Posterior vena cava (tissue), 2 donors: ENCODE measurements at places on chromosomes 13 and 19. TPM values are rescaled to one million over a fixed set of nuclear protein-coding genes. Genes with fewer than 3 reads are reported as not detected.
A peak's percentile ranks its signal among the peaks of the same experiment; 100 is the strongest.

Gene NAPSA
- total RNA-seq = 0.37 TPM

Gene FAM216B
- total RNA-seq = not detected

GRCh38 chr13:110400786-110401533 is 93.9 kb downstream of the COL4A2 start:
- DNase-seq = no peak

DNA sequence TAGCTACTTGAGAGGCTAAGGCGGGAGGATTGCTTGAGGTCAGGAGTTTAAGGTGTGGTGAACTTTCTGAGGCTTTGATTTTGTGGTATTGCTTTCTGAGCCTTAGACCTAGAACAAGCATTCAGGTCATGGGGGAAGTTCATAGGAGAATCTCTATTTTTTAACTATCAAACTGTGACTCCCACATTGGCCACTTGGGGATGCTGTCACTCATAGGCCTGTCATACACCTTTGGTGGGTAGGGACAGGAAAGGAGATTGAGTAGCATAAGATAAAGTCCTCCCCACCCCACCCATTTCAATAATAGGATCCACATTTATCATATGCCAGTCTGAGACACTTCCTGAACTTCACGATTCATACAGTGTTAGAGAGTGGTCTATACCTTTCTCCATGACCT is 41.9 kb upstream of the PSG2 start:
- no peak for DNase-seq

DNA sequence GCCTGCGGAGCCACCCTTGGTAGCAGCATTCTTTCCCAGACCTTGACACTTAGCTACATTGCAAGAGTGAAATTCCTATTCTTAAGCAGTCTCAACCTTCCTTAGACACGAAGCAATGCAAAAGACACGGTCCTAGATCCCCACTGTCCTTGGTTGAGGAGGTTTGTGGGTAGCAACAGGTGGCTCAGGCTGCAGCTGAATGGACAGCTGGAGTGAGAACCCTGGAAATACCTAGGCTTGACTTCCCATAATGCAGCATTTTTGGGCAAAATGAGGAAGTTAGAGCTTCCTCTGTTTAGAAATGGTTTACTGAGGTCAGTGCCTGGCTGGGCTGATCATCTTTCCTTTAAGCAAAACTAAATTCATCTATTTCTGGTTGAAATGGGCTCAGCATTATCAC is 296.6 kb downstream of the RFC3 start:
- no peak for DNase-seq

DNA sequence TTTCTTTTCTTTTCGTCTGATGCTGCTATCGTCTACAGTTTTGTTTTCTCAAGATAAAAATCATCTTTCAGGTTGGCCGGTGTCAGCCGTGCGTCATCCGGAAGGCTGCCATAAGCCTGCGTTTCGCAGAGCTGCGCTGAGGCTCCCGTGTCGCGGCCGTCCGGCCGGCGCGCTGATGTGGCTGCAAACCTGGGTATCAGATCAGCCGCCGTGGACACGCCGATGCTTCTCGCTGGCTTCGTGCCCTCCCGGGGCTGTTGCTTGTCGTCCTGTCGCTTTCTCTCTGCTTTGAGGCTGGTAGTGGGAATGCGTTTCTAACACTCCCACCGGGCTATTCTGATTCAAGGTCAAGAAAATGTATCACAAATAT is 45.9 kb upstream of the TFDP1 start:
- DNase-seq = peak; percentile 69

Gene GPR18
- total RNA-seq = not detected

GRCh38 chr13:38952827-38953226 is 37.8 kb downstream of the STOML3 start:
- no peak for DNase-seq
